ENCODE measurements at places on chromosomes 5 and 9.

GRCh38 chr5:99061711-99062110 is 132.9 kb upstream of the CHD1 start:
- no peak for DNase-seq

- no peak for DNase-seq
Observed at GRCh38 chr9:73962792-73963191, 534.3 kb upstream of the RORB start.

- DNase-seq = no peak
Observed at GRCh38 chr5:78972654-78973428, 12.3 kb downstream of the ARSB start.

DNA sequence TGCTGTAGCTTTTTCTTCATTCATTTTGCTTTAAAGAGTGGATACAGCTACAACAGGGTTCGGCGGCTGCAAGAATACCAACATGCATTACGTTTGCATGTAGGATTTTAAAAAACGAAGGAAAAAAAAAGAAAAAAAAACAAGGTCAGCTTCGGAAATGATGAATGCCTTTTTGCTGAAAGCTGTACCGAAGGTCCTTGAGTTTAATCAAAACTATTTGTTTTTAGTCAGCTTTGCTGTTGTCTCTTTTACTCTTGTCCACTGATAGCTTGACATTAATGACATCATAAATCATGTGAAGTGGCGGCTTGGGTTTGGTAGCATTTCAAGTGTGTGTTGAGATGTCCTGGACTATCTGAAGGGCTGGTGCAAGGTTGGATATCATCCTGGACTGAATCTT is 779.1 kb downstream of the NR2F1-AS1 start:
- no peak for DNase-seq

GRCh38 chr5:160668356-160668755 is 183.7 kb downstream of the ATP10B start:
- DNase-seq = no peak

DNA sequence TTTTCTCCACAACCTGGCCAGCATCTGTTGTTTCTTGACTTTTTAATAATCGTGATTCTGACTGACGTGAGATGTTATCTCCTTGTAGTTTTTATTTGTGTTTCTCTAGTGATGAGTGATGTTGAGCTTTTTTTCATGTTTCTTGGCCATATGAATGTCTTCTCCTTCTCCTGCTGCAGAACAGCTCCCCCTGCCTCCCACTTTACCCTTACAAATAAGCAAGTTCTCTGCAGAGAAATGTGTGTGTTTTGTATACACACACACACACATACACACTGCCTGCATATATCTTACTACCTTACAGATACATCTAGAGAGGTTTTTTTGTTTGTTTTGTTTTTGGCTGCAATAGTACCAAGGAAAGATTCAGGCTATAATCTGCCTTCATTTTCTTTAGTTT is 88.7 kb upstream of the PHF24 start:
- no peak for DNase-seq

DNA sequence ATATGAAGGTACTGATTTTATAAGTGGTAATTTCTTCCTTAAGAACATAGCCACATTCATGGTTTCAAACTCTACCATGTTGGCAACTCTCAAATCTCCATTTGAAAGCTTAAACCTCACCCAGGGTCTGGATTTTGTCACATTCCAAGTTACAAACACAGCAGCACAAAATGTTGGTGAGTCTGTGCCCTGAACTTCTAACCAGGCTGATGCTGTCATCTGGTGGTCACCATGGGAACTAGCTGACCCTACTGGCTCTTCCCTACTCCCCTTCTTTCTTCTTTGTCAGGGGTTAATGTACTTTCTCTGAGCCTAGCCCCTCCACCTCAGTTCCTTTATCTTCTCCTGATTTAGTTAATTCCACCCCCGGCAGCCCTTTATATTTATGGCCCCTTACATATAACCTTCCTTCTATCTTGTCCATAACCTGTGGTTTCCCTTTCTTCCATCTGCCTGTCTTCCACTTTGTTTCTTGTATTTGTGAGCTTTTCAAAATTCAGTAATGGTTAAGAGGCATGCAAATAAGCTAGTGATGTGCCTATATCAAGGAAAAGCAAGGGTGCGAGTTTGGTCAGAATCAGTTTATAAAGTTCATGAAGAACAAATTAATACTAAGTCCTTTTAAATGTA is 35.9 kb downstream of the TGFBR1 start:
- DNase-seq = peak; percentile 8

GRCh38 chr9:105270711-105271110 is 26.3 kb downstream of the SLC44A1 start:
- DNase-seq = no peak

DNA sequence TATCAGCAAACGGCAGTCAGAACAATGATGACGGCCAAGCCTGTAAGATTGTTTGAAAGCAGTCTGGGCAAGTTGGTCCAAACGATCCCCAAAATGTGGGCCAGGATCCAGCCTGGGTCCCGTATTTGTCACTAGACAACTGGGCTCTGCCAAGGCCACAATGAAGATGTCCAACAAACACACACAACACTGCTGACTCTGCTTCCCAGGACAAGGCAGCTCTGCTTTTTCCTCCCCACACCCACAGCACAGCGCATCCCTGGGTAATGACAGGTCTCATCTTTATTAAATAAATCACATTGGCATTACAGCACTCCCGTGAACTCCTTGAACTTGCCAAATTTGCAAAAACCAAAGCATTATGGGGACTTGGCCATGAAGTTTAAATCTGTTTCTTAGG is 424.1 kb upstream of the ACTBL2 start:
- DNase-seq = no peak

DNA sequence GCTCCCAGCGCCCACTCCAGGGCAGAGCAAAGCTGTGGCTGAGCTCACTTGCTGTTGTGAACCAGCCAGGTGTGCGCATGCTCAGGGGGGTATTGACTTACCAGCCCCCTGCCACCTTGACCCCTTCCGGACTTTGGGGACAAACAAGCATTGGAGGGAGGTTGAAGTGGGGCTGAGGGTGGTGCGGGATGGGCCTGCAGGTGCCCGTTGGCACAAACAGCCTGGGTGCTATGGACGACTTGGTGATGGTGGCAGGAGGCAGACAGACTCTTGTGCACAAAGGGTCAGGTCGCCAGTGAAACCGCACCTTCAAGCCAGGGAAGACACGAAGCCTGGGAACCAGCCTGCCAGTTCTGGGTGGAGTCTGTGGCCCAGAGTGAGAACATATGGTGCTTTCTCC is 858.5 kb upstream of the PTPRD start:
- DNase-seq = no peak

GRCh38 chr5:113226116-113226736 is 208.6 kb downstream of the TSSK1B start:
- DNase-seq = no peak

DNA sequence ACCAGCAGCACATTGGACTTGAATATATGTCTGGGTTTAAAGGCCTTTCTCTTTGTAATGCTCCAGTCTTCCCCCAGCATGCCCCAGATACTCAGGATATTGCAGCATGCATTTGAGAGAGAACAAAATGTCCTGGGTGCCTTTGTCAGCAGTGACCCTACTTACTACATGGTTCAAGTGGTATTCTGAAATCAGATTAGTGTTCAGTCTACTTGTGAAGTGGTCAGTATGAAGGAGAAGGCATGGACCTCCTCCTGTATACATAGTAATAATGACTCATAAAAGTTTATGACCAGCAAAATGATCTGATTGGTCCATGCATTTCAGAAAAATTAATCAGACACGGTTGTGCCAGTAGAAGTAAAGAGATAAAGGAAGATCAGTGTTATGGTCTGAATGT is 25.4 kb downstream of the GPR21 start:
- DNase-seq = no peak

DNA sequence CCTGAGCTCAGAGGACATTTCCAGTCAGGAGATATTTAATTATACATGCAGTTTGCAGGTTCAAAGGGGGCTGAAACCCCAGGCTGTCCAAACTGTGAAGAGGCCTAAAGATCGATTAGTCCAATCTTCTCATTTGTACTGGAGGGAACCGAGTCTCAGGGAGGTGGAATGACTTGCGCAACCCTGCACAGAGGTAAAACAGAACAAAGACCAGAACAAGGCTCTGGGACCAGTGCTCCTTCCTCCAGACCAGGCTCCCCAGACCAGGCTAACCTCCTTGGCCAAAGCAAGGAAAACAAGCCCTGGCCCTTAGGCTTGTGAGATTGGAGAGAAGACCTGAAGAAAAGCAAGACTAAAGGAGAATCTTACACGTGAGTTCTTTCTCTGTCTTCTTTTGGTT is 120.8 kb downstream of the ENC1 start:
- no peak for DNase-seq

DNA sequence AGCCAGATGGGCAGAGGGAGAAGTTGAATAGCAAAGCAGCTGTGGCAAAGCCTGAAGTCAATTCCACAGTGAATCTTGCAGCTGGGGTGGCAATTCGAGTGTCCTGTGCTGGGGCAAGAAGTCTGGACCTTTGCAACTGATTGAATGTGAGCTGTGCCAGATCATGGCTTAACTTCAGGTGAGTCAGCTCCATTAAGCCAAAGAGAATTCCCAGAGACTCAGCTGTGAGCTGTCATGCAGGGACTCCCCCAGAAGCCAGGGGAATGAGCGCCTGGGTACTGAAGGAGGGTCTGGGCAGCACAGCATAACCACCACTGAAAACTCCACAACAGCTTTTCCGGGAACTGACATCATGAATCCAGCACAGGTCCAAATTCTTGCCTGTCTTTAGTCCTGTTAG is 153.5 kb upstream of the TRPC7 start:
- DNase-seq = no peak

GRCh38 chr9:76519075-76519835 is 60.3 kb downstream of the GCNT1 start:
- no peak for DNase-seq

GRCh38 chr9:136081113-136081825 is 13.8 kb downstream of the NACC2 start:
- no peak for DNase-seq

GRCh38 chr5:26419987-26420386 is 618.4 kb downstream of the CDH9 start:
- no peak for DNase-seq

DNA sequence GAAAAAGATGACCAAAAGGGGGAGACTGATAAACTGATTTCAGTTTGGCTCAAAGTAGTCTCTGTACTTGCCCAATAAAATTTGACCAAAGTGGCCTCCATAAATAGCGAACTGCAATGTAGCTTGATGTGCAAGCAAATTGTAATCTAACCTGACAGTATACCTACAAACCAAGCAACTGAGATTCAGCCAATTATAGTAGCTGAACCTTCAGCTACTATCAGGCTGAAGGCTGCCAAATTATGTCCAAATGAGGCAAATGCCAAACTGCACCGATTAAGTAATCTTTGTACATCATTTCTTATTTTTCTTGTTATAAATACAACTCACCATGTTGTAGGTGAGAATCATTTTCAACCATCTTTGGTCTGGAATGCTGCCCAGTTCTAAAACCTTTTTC is 390.6 kb downstream of the CDH9 start:
- DNase-seq = no peak

DNA sequence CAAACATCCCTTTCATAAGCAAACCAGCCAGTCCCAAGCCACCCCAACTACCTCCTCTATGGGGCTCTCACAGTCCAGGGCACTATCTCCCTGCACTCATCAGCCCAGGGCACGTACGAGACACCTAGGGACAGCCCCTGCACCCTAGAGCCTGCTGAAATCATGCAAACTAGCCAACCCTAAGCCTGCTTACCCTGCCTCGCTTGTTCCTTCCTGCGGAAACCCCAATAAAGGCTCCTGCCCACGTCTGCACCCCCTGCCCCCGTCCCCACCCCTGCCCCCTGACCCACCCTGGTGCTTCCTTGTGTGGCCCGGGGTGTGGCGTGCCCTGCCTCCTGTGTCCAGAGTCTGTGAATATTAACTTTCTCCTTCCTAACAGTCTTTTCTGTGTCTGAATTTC is 135.9 kb downstream of the GADD45G start:
- no peak for DNase-seq

DNA sequence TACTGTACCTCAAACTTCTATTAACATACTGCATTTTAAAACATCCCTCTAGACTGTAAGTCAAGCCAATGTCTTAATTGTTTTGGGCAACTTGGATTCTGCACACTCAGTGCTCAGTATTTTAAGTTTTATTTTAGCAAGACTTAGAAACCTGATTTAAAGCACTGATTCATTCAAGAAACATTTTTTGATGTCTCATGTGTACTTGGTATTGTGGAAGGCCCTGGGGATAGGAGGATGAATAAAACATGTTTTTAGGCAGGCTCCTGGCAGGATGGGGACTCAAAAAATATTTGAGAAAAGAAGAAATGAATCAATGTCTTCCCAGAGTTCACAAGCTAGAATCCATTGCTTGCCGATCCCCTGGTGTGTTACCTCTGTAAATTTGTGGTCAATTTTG is 334.0 kb upstream of the PUM3 start:
- no peak for DNase-seq

DNA sequence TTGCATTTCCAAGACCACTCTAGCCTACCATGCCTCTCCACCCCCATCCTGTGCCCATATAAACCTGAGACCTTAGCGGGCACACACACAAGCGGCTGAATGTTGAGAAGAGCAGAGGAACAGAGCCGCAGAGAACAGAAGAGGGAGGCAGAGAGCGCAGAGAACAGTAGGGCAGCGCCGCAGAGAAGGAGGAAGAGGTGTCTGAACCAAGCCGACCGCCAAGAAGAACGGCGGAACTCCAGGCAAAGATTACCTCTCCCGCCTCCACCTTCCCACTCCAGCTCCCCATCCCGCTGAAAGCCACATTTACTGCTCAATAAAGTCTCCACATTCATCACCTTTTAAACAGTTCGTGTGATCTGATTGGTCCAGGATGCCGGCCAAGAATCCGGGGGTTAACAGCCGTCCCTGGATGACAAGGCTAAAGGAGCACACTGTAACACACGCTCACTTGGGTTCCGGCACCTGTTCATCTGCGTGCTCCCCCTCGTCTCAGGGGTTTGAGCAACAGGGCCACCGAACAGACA is 33.2 kb downstream of the GRIN3A start:
- DNase-seq = no peak

DNA sequence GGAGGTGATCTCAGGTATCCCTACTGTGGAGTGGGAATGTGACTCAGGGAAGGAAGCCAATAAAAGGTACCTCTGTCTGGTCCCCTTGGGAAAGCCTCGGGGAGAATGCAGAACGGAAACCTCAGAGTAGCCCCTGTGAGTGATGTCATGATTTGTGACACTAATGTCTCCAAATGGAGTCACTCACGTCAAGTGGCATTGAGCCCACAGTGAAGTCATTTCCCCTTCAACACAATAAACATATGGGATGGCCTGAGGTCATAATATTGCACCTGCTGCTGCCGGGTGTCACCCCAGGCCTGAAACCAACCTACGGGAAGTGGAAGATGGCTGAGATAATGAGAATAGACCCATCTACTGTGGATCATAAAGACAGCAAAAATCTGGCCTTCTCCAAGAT is 75.9 kb upstream of the GOLM1 start:
- no peak for DNase-seq

GRCh38 chr5:137573376-137573775 is 74.2 kb upstream of the SPOCK1 start:
- DNase-seq = no peak

GRCh38 chr5:2311851-2312250 is 429.1 kb upstream of the IRX4 start:
- no peak for DNase-seq

- no peak for DNase-seq
Observed at GRCh38 chr5:110769000-110769681, 30.3 kb downstream of the SLC25A46 start.

- no peak for DNase-seq
Observed at GRCh38 chr5:21237461-21237860, 1249.5 kb upstream of the CDH18 start.

GRCh38 chr5:50647726-50648125 is 18.7 kb upstream of the PARP8 start:
- DNase-seq = no peak
